ENCODE measurements at places on chromosomes 4 and X. TPM values are rescaled to one million over a fixed set of nuclear protein-coding genes. Genes with fewer than 3 reads are reported as not detected.

Gene TNMD
- 0.33 TPM for polyA plus RNA-seq

Gene PABPC5
- polyA plus RNA-seq, result 0.08 TPM

Gene DMP1
- polyA plus RNA-seq, result not detected

Gene ENPEP
- 0.20 TPM for polyA plus RNA-seq

Gene CT47B1
- not detected for polyA plus RNA-seq

Gene CCNG2
- 134 TPM for polyA plus RNA-seq

Gene CLDN34
- polyA plus RNA-seq, result 0.15 TPM
